ENCODE measurements at places on chromosomes 2 and 18.

GRCh38 chr18:79580498-79581171 is 99.0 kb upstream of the CTDP1 start:
- no peak for DNase-seq

- no peak for DNase-seq
Measured at GRCh38 chr2:45789961-45790723, 138.7 kb downstream of the PRKCE start.

- DNase-seq = no peak
Measured at GRCh38 chr2:157377861-157378260, 52.2 kb upstream of the ERMN start.

GRCh38 chr2:235569837-235570236 is 76.0 kb downstream of the AGAP1 start:
- no peak for DNase-seq

GRCh38 chr2:70657246-70657645 is 103.6 kb upstream of the TGFA start:
- no peak for DNase-seq

DNA sequence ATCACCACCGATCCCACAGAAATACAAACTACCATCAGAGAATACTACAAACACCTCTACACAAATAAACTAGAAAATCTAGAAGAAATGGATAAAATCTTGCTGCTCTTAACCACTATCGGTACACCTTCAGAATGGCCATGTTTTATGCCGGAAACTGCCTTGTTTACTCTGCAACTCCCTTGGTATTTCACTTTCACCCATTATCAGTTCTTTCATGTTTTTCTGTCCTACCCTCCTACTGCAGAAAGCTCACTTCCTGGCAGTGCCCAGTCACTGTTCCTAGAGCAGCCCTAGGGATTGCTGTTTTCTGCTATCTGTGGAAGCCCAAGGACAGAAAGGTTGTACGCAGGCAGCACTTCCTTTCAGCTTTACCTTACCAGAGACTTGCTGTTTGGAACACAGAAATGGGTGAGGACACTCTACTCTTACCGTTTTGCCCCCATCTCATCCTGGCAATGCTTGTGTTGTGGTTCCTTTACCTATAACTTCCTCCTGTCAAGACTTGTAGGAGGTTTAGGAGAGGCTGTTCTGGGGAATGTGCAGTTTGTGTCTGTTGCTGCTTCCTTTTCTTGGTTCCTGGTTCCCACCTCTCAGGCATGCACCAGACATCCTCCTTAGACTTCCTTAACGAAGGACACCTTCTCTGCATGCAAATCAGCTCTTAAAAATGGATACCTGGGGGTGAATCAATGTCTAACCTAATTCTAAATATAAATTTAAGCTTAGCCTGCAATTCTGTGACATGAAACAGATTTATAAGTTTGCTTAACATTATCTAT is 394.4 kb downstream of the SPAG16 start:
- DNase-seq = no peak

DNA sequence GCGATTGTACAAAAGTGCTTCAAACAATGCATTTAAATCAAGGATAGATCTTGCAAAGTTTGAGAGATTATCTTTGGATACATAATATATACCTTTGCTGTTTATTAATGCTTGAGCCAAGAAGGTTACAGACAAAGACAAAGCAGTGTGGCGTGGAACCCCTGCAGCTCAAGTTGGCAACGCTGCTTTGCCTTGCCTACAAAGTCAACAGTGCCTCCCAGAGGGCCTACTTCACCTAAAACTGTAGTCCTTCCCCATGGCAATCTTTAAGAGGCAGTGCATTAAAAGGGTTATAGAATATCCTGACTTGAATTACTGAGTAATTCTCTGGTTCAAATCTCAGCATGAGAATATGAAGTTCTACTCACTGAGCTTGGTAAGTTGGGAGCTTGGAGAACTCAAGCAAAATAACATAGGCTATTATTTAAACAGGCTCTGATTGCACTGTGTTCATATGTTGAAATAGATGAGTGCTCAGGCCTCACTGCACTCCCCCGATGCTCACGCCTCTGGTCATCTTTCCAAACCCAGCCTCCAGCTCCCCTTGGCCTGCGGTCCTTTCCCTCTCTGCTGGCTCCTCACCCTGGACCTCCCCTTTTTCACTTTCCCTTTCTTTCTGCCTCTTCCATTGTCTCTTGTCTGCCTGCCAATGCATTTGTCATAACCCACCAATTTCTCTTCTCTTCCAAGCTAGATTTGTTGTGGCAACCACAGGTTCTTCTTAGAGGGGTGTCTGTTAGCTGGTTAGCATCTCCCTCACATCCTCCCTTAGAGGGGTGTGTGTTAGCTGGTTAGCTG is 96.5 kb downstream of the MYT1L start:
- no peak for DNase-seq

- no peak for DNase-seq
Measured at GRCh38 chr2:173134703-173135102, 59.1 kb downstream of the MAP3K20 start.

GRCh38 chr2:201900362-201900761 is 94.0 kb downstream of the CDK15 start:
- DNase-seq = no peak

- no peak for DNase-seq
Measured at GRCh38 chr2:1486670-1487069, 73.4 kb downstream of the TPO start.

DNA sequence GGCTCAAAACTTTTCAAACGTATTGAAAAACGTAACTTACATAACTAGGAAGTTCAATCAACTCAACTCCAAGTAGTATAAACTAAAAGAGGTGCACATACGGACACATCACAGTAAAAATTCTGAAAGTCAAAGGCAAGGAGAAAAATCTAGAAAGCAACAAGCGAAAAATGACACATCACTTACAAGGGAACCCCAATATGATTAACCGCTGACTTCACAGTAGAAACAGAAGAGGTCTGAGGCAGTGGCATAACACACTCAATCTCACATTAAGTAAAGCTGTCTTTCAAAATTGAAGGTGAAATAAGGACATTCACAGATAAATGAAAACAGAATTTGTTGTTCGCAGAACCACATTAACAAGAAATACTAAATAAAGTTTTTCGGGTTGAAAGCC is 32.7 kb downstream of the PPP4R1 start:
- DNase-seq = no peak

- no peak for DNase-seq
Measured at GRCh38 chr2:33340280-33340679, 136.2 kb upstream of the RASGRP3 start.

DNA sequence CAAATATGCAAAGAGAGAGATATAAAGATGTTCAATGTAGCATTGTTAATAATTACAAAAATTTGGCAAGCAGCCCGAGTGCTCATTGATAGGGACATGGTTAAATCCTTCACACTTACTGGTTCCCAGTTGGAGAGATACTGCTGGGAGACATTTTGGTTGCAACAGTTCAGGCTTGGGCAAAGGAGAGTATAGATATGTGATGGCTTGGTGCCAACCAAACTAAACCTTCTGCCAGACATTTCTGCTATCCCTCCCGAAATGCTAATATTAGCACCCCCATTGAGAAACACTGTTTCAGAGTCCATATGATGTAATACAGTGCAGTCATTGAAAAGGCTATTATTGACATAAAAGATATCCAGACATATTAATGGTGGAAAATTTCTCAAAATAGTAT is 11.5 kb downstream of the GEN1 start:
- DNase-seq = no peak

DNA sequence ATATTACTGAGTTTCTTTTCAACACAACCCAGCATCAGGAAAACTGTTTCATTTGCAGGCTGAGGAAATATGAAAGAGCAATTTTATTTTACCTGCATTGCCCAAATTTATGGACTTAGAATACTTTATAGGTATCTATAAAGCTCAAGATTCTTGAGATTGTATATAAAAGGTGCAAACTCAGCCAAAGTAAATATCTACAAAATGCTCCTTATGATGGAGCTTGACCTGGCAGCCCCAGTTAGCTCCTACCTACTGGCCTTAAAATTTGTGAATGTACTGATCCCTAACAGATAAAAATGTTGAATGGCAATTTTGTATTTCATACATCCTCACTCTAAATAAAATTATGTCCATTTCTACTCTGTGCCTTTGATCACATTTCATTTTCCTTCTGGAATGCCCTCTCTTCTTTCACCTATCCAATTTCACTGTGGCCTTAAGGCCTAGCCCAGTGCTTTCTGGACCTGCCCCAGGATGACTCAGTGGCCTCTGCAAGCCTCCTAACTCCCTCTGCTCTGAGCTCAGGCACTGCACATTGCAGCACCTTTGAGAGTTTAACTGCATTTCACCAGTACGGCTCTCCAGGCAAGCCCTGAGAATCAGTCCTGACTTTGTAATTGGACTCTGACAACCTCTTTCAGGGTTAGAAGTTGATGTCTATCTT is 125.9 kb downstream of the ANTXR1 start:
- no peak for DNase-seq

DNA sequence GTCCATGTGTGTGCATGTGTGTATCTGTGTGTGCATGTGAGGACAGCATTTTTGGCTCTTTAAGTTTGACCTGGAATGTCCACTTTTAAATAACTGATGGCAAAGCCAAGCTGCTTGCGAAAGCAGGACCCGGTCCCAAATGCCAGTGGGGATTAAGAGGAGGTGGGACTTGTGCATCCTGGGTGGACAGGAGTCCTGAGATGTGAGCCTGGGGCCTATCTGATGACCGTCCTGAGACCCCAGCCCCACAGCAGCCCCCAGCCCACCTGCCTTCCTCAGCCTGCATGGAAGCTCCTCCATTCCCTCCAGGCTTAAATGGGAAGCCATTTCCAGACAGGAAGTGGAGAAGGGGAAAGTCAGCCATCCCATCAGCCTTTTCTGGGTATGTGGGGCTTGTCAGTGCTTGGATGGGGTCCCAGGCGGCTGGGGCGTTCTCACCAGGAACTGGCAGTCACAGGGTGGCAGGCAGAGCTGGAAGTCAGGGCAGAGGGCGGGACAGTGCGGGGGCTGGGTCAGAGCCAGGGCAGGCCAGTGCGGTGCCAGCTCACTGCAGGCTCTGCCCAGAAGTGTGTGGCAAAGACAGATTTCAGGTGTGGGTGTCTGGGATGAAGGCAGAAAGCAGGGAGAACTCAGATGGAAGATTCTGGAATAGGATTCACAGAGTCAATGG is 117.8 kb downstream of the ACKR3 start:
- DNase-seq = no peak

DNA sequence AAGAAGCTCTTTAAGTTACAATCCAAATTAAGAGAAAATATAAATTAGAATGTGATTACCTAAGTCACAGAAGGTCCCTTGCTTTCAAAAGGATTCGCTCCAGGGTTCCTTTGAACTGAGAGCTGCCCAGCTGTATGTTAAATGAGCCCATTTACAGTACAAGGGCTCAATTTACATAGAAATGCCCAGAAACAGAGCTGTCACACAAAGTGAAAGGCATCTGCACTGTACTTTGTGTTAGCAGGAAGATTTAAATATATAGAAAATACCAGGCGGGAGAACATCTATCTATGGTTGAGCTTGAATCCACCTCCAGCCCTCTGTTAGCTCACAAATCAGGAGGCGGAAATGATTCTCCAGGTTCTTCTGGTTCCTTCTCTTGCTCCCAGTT is 272.9 kb downstream of the PAX3 start:
- DNase-seq = no peak

GRCh38 chr2:219168932-219169331 is 897 bp downstream of the SLC23A3 start:
- no peak for DNase-seq

- DNase-seq = no peak
Measured at GRCh38 chr2:7984693-7985353, 697.0 kb upstream of the ID2 start.

GRCh38 chr2:9830685-9831410 is 12.4 kb upstream of the TAF1B start:
- no peak for DNase-seq

DNA sequence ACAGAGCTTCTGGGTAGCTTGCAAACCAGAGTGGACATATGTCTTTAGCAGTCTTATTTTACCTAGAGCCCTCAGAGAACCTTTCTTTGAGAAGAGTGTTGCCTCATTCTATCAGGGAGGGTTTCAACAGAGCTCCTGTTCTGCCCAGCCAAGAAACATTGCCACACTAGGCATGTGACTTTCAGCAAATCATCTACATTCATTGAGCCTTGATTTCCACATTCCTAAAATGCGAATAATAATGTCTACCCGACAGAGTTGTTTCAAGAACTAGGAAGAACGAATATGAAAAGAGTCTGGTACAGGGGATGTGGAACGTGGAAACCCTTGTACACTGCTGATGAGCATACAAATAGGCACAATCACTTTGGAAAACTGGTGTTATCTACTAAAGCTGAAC is 7.8 kb upstream of the PRKAG3 start:
- DNase-seq = no peak

- no peak for DNase-seq
Measured at GRCh38 chr2:24570225-24570624, 79.2 kb downstream of the NCOA1 start.

DNA sequence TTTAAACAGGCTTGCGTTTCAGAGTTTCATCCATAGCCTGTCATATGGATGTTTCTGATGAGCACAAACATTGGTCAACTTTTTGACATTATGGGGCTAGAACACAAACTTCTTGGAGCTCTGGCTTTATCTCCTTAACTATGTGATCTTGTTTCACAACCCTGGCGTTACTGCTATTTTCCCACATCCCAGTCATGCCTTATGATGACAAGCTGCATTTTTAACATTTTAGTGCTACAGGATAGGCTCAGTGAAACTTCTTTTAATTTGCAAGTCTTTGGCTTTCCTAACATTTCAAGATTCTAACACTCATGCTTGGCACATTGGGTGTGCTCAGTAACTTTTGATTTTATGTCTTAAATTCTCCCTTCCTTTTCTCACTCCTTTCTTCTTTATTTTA is 21.0 kb upstream of the PDE1A start:
- DNase-seq = no peak

DNA sequence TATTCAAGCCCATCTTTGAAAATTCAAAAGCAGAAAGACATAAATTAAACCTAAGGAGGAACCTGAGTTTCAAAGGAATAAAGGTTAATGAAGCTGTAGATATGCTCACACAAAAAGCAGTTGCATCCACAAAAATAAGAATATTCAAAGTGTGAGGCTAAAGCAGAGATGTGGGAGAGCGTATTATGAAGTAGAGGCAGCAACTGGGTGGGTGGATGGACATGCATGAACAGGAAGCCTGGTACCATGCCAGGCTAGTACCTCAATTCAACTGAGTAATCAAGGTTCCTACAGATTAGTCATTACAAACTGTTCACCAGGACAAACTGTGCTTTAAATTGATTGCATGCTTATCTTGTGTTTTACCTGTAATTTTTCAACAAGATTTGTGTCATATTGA is 330.0 kb upstream of the PKDCC start:
- DNase-seq = no peak

Measured in urinary bladder (tissue), 4 donors.